ENCODE measurements at places on chromosomes 5 and 9.

DNA sequence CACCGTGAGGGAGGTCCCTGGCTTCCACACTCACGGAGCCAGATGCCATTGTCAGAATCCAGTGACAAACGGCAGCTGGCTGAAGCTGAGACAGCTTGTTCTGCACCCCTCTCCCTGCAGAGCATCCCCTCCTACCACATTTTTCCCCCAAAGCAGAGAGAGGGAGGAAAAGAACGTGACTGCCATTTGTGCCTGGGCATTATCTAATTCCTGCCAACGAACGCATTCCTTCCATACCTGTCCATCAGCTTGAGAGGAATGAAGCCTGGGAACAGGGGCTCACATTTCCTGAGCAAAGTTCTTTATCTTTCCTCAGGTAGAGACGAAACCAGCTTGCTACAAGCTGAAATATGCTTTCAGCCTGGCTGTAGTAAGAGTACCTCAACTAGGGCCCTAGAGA lies 175.4 kb downstream of the SLIT3 start:
- DNase-seq, result no peak

DNA sequence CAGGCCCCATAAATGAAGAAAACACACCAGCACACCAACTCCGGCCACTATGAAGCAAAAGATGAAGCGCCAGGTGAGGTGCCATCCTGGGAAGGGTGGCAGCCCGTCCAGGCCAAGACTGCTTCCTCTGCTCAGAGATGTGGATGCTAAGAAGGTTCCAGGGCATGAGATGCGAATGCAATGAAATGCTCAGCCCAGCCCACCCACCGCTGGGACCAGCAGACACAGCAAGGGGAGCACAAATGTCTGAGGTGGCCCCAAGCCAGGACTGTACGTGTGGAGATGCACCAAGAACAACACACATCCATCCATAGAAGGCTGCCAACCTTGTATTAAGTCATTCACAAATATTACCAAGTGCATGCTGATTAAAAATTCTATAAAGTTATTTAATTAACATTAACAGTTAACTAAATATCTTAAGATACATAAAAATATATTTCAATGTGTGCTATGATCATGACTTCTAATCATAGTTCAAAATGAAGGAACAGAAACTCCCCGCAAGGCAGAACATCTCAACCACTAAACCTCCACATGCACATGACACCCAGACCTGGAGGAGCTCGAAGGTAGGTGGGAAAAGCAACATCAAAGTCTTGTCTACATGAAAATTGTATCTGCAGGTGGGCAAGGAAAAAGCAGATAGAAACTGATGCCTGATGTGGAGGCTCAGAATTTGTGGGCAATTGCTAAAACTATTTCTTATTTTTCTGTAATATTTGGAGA lies 43.7 kb downstream of the BICD2 start:
- DNase-seq, result no peak

DNA sequence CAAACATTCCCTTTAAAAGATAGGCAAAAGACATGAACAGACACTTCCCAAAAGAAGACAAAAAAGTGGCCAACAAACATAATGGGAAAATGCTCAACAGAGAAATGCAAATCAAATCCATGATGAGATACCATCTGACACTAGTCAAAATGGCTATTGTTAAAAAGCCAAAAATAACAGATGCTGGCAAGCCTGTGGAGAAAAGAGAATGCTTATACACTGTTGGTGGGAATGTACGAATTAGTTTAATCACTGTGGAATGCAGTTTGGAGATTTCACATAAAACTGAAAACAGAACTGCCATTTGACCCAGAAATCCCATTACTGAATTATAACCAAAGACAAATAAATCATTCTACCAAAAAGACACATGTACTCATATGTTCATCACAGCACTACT lies 58.3 kb upstream of the WDR41 start:
- no peak for DNase-seq

DNA sequence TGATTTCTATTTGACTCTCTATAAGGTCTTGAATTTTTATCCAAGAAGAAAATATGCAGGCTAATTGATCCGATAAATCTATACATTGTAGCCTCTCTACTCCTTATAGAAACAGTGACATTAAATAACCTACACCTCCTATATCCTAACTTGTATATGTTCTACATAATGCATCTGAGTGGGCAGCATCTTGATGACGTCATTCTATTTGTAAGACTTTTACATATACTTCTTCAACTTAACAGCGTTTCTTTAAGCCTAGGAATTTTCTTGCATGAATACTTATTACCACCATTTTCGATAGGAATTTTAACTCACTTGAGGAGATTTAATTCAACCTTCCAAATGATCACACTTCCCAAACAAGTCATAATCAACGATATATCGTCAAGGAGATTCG lies 869.0 kb downstream of the PTPRD start:
- DNase-seq, result no peak

- no peak for DNase-seq
Observed at GRCh38 chr5:168836603-168837231, 257.5 kb upstream of the PANK3 start.

GRCh38 chr5:1851290-1851934 lies 31.3 kb downstream of the IRX4 start:
- DNase-seq, result no peak

DNA sequence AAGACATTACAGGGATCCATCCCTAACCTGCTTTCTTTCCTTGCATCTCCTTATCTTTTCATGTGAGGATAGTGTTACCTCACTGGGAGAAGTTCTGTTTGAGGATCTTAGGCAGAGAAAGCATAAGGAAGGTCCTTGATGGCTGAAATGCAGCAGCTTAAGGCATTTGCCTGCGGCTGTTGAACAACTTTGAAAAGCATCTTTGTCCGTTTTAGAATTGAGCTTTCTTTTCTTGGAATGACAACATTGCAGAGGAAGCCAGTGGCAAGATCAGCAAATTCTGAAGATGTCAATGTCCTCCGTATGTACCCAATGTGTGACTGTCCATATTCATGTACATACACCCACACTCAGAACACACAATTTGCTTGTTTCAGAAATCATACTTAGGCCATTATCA lies 436.2 kb downstream of the GABRG2 start:
- DNase-seq, result no peak

DNA sequence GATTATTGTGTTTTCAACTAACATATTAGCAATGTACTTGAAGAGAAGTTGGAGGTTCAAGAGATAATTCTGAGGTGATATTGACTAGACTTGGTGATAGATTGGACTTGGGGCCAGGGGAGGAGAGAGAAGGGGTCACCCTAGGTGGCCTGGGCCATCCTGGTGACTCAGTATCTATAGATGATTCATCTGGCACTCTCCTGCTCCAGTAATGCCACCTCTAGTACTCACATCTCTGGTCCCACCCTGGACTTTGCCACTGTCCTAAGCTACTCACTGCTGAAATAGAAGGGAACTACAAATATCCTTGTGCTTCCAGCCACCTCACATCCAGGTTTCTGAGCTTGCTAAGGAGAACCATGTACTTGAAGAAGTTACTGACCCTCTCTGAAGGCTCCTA lies 249.9 kb downstream of the ARRDC3 start:
- DNase-seq, result no peak

DNA sequence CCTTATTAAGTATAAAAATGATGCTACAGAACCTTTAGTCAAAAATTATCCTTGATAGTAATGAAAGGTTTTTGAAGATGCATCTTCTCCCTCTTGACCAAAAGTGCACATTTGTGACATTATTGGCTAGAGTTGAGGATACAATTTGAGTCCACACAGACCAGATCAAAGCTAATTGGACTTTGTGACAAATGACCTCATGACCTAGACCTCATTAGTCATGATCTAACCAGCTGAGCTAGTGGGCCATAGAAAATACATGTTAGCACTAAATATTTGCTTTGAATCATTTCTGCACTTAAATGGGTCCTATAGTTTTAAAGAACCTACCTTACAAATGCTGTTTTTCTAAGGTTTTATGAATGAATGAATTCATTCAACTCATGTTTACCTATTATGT lies 182.1 kb downstream of the RFX3 start:
- DNase-seq, result no peak

- no peak for DNase-seq
Observed at GRCh38 chr9:80948066-80948465, 741.3 kb downstream of the TLE1 start.

- DNase-seq, result no peak
Observed at GRCh38 chr5:134975843-134976242, 8.1 kb downstream of the CATSPER3 start.

GRCh38 chr5:147148715-147149114 lies 86.1 kb upstream of the STK32A start:
- no peak for DNase-seq

GRCh38 chr5:27473307-27474046 lies 435.1 kb upstream of the CDH9 start:
- no peak for DNase-seq

- DNase-seq, result no peak
Observed at GRCh38 chr5:83249156-83249555, 171.8 kb downstream of the XRCC4 start.

DNA sequence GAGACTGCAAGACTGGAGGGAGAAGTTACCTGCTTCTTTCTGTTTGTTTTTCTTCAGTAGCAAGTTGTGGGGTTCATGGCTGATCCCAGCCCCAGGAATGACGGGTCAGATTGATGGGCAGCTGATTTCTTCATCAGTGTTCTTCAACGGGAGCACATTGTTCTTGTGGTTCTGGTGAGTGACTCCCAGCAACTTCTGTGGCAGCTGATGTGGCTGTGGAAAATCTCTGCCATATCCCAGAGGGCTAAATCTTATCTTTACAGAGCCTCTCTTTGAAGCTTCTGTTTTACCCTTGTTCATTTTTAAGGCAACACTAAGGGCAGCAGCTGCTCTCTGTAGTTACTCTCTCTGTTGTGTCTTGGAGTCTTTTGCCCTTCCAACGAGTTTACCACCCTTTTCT lies 710.3 kb downstream of the PRELID2 start:
- DNase-seq, result no peak

GRCh38 chr5:54860321-54860720 lies 125.1 kb downstream of the ESM1 start:
- no peak for DNase-seq

- DNase-seq, result no peak
Observed at GRCh38 chr5:107074996-107075395, 595.7 kb downstream of the EFNA5 start.

GRCh38 chr9:93460689-93461413 lies 7.5 kb upstream of the FAM120AOS start:
- no peak for DNase-seq

DNA sequence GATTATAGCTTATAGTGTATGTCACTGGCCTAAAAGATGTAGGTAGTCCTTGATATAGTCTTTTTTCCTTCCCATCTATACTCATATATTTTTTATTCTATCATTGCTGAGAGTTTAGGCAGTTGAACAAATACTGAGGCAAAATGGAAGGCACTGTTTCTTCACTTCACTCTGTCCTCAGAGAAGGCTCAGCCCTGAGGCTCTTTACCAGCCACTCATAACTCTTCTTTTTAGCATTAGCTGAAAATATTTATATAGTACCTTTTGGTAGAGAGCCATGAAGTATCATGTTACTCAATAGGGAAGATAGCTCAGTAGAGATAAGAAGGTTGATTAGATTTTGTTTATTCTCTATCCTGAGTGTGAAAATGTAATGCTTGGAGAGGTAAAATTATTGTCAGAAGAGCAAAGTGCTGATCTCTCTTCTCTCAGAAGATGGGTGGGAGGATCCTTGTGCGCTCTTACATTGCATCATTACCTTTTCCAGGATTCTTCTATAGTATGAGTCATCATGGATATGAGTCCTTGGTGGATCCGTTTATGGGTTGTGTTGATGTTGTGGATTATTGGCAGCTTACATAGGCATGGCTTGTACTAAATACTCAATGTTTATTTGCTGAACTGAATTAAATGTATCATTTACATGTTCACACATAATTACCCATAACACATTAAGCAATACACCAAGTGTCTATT lies 88.1 kb downstream of the ANXA1 start:
- no peak for DNase-seq

DNA sequence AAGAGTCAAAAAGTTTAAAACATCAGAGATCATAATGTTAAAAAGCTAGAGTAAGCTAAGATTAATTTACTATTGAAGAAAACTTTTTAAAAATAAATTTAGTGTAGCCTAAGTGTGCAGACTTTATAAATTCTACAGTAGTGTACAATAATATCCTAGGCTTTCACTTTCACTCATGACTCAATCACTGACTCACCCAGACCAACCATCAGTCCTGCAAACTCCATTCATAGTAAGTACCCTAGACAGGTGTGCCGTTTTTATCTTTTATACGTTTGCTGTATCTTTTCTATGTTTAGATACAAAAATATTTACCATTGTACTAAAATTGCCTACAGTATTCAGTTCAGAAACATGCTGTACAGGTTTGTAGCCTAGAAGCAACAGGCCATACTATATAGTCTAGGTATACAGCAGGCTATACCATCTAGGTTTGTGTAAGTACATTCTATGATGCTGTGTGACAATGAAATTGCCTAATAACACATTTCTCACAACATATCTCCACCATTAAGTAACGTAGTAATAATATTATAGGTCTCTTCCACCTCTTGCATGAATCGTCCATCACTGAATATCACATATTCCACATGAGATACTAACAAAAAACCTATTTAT lies 59.2 kb downstream of the MEGF9 start:
- DNase-seq, result no peak

GRCh38 chr9:18317896-18318295 lies 156.1 kb upstream of the ADAMTSL1 start:
- DNase-seq, result no peak

- DNase-seq, result no peak
Observed at GRCh38 chr5:54001976-54002775, 308.2 kb downstream of the ARL15 start.

GRCh38 chr5:9861666-9862256 lies 231.6 kb upstream of the TAS2R1 start:
- DNase-seq, result no peak

DNA sequence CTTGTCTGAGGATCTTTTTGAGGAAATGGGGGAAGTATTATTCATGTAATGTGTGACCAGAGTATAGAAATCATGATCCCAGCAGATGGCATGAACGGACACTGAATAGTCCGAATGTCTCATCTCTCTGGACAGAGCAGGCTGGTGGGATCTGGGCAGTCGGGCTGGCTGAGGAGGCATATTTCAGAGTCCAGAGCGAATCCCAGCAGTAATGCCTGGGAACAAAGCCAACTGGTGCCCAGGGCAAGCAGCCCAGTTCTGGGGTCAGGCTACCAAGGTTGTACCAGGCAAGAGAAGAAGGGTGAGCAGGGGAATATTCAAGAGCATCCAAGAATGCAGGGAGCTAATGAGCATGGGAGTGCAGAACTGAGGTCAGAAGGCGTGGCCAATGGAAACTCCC lies 306.4 kb downstream of the ZSWIM6 start:
- DNase-seq, result no peak

DNA sequence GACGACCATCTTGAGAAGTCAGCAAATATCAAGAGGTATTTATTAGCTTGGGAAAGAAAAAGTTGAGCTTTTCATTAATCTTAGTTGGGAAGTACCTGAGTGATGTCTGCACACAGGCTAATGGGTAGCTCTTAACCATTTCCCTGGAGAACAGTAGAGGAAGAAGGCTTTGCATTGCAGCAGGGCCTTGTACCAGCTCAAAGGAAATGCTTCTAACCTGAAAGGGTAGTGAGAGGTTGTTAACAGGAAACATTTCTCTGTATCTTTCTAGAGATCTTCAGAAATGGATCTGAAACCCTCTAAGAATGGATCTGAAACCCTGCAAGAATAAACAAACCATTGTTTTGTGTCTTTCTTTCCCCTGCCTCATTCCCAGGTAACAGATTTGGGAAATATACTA lies 393.3 kb downstream of the PLK2 start:
- no peak for DNase-seq

GRCh38 chr9:108197899-108198298 lies 657.9 kb downstream of the ACTL7B start:
- no peak for DNase-seq

GRCh38 chr5:173396311-173396993 lies 68.2 kb upstream of the STC2 start:
- no peak for DNase-seq

Measured in GM12892 (cell line).